ENCODE measurements at places on chromosomes 4 and X.

DNA sequence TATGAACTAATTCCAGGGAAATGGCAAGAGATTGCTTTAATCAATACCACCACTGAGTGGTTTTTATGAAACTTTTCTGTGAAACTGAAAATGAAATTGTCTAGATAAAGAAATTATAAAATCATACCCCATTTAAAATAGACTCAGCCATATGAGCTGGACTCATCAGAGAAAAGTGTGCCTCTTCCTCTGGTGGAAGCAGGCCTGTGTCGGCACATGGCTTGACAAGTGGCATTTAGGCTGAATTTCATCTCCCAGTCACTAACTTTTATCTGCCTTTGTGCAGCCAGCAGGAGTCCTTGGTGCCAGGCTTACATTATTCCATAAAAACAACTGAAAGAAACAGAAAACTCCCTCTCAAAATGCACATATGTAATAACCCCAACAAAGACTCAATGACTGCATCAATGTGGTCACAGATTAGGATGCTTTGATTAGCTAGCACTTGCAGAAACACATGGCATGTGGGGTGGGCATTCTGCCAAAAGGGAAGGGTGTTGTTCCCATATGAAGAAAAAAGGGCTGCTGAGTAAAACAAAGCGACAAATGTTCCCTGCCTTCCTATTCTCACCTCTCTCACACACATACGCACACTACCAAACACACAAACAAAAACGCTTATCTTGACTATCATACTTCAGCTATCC is 232.3 kb downstream of the PABPC4L start:
- DNase-seq = no peak

GRCh38 chr4:8439914-8440491 is 520 bp downstream of the ACOX3 start:
- peak; percentile 7 for DNase-seq

- DNase-seq = no peak
Observed at GRCh38 chr4:104549736-104550135, 55.0 kb upstream of the CXXC4 start.

DNA sequence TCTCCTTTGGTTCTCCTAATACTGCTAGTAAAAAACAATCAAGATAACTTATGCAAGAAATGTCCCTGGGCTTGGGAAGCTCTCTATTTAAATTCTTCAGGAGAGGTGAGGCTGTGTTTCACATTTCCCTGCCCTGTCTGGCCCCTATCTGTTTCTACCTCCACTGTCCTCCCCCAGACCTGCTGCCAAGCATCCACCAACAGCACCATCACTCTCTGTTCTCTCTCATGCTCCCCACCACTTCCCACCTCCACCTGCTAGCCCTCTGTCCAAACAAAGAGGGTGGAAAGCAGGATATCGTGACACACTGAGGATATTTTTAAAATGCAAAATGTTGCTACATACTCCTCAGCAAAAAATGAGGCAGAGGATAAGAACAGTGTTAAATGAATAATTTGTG is 88.4 kb upstream of the NAP1L5 start:
- no peak for DNase-seq

- peak; percentile 51 for DNase-seq
Observed at GRCh38 chrX:40098264-40099054, 701 bp upstream of the BCOR start.

- no peak for DNase-seq
Observed at GRCh38 chrX:5113128-5113527, 1115.5 kb downstream of the NLGN4X start.

- no peak for DNase-seq
Observed at GRCh38 chr4:86032476-86033022, 327.3 kb downstream of the MAPK10 start.

DNA sequence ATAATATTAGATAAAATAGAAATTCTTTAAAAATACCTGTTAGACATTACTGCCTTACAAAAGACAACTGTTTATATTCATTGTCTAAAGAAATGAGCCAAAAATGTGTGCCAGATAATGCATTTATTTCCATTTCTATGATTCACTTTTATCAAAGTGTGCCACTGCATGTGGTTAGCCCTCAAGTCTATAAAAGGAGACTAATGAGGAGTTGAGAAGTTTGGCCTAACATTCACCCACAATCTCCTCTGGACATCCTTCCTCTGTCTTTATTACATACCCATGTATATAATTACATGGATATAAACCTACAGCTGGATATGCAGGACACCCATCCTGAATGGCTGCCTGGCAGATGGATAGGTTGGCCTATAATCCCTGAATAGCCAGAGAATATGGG is 42.6 kb upstream of the PDE5A start:
- no peak for DNase-seq

DNA sequence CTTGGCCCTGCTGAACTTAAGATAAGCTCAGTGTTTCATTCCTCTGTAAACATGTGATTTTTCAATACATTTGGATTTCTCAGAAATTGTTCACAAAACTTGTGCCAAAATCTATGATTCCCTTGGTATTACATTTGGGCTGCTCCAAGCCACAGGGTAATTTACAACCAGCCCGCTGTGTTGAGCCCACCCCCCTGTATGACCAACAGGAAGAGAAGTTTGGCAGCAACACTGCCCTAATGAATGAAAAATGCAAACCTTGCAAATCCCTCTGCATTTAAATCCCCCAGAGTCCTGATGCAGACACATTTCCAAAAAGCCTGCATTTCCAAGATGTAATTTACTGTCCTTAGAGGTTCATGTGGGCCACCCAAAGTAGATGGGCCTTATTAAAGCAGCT is 34.1 kb upstream of the GAB1 start:
- no peak for DNase-seq

GRCh38 chrX:115251458-115252233 is 17.8 kb upstream of the LRCH2 start:
- no peak for DNase-seq

- peak; percentile 0 for DNase-seq
Observed at GRCh38 chrX:101759000-101759399, 99.3 kb upstream of the ARMCX2 start.

GRCh38 chr4:97404876-97405523 is 738.3 kb downstream of the STPG2 start:
- no peak for DNase-seq

DNA sequence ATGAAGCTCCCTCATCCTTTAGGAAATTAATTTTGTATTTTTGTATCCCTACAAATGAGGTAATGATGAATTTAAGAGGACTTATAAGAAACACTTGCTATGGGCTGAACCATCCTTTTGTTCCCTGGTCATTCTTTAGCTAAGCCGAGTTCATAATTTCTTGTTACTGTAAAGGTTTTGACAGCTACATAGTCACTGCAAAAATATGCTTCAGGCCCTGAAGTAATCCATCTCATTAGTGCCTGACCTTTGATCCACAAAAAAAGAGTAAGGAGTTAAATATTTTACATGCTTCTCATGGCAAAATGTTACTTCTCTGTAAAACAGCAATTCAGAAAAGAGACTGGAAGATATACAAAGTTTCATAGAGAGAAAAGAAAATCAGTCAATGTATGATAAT is 290.6 kb upstream of the SLIT2 start:
- DNase-seq = no peak

DNA sequence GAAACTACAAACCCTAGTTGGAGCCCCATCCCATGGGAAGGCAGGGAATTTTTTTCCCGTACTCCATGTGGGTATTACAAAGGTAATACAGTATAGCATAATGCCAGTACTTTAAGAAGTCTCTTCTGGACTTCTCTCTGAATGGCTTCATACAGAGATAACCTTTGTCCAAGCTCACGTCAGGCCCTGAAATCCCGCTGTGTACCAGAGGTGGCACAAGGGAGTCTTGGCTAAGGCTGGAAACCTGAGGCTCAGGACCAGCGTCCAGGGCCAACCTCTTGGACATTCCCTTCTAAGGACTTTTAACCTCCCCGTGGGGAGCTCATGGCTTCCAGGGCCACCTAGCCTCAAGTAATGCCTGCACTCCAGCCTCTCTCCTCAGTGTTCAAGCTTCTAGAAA is 338.9 kb upstream of the FAM241A start:
- no peak for DNase-seq

GRCh38 chr4:6453688-6453990 is 18.8 kb downstream of the PPP2R2C start:
- DNase-seq = no peak

GRCh38 chr4:113347245-113347644 is 297.8 kb downstream of the ANK2 start:
- no peak for DNase-seq

- no peak for DNase-seq
Observed at GRCh38 chrX:148774276-148774675, 273.9 kb downstream of the AFF2 start.

GRCh38 chrX:16162391-16162790 is 4.9 kb upstream of the MAGEB17 start:
- no peak for DNase-seq

- DNase-seq = no peak
Observed at GRCh38 chrX:103586659-103587058, 1.3 kb downstream of the TCEAL4 start.

DNA sequence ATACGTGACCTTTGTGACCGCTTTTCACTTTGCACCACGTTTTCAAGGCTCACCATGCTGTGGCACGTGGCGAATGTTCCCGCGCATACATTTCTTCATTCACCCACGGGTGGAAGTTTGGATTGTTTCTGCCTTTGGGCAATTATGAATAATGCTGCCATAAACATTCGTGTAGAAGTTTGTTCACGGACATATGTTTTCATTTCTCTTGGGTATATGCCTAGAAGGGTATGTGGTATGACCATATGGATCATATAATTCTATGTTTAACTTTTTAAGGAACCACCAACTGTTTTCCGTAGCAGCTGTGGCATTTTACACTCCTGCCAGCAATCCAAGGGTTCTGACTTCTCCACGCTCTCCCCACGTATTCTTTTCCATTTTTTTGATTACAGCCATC is 60.9 kb upstream of the MXD4 start:
- DNase-seq = no peak

GRCh38 chr4:183552274-183553146 is 47.7 kb downstream of the ING2 start:
- DNase-seq = no peak

DNA sequence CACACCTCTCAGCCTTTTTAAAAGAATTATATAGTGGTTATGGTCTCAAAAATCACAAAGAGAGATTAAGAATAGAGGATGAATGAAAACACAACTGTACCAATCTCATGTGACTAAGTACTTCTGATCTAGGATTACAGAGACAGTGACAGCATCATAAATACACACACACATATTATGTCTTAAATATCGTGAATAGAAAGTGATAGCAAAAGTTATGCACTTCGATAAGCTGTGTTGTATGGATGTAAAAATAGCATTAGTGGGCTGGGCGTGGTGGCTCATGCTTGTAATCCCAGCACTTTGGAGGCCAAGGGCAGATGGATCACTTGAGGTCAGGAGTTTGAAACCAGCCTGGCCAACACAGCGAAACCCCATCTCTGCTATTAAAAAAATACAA is 25.0 kb downstream of the GYPA start:
- no peak for DNase-seq

GRCh38 chr4:168028970-168029597 is 63.3 kb upstream of the ANXA10 start:
- no peak for DNase-seq

DNA sequence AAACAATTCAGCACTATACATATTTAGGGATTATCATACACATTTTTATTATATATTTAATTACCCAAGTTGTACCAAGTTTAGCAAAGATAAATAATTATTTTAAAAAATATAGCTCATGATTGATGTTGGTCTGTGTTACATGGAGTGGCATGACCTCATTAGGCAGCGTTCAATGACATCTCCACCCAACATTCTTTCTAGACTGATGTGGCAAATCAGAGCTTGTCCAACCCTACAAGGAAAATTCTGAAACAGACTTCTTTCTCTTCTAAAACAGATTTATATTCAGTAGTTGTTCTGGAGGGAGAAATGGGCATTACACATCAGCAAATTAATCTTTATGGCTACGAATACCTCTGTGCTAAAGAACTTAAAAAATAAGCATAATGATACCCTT is 189.7 kb downstream of the PDGFC start:
- no peak for DNase-seq

DNA sequence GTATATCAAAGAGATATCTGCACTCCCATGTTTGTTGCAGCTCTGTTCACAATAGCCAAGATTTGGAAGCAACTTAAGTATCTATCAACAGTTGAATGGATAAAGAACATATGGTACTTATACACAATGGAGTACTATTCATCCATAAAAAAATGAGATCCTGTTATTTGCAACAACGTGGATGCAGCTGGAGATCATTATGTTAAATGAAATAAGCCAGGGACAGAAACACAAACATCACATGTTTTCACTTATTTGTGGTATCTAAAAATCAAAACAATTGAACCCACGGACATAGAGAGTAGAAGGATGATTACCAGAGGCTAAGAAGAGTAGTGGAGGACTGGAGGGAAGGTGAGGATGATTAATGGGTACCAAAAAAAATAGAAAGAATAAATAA is 14.2 kb downstream of the IQCM start:
- DNase-seq = no peak

DNA sequence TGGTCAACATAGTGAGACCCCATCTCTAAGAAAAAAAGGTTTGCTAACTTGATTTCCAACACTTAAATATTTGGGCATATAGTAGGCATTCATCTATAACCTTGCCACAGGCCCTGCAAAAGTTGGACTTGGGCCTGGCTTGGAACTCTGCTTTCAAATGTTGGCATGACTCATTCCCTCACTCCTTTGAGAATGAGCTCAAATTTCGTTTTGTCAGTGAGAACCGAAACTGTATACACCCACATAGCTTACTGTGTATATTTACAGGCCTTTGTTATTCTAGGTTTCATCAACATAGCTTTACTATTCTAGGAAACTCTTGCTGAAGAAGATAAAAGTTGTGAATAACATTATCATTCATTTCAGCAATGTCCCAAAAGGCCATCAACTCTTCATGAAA is 88.7 kb upstream of the ELOVL6 start:
- DNase-seq = no peak

- no peak for DNase-seq
Observed at GRCh38 chr4:7787067-7787466, 152.6 kb downstream of the AFAP1 start.

- DNase-seq = peak; percentile 49
Observed at GRCh38 chr4:153497091-153497531, 31.0 kb downstream of the TMEM131L start.

GRCh38 chrX:27446423-27446822 is 16.7 kb downstream of the PPP4R3C start:
- DNase-seq = no peak

- DNase-seq = peak; percentile 49
Observed at GRCh38 chrX:40153345-40154249, 55.8 kb upstream of the BCOR start.

- DNase-seq = no peak
Observed at GRCh38 chr4:86791126-86791525, 58.1 kb downstream of the SLC10A6 start.

- no peak for DNase-seq
Observed at GRCh38 chr4:75995727-75996126, 5.0 kb upstream of the SDAD1 start.

DNA sequence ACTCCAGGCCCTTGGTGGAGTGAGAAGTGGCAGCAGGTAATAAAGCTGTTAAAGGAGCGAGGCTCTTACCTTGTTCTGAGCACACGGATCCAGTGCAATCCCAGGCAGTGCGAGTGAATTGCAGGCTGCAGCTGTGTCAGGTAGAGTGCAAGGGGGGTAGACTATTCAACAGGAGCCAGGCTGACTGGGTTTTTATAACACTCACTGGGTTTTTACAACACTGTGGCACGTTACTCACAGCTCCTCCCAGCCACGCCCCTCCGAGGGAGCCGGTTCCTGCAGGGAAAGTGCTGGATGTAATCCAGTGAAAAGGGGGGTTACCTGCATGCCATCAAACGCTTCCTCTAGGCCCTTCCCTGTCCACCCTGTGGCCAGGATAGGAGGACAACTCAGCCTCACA is 358 bp downstream of the FGFBP1 start:
- DNase-seq = no peak
